CD8-positive, alpha-beta memory T cell (primary cell): ENCODE measurements at places on chromosomes 1 and 21.
A peak's percentile ranks its signal among the peaks of the same experiment; 100 is the strongest.

DNA sequence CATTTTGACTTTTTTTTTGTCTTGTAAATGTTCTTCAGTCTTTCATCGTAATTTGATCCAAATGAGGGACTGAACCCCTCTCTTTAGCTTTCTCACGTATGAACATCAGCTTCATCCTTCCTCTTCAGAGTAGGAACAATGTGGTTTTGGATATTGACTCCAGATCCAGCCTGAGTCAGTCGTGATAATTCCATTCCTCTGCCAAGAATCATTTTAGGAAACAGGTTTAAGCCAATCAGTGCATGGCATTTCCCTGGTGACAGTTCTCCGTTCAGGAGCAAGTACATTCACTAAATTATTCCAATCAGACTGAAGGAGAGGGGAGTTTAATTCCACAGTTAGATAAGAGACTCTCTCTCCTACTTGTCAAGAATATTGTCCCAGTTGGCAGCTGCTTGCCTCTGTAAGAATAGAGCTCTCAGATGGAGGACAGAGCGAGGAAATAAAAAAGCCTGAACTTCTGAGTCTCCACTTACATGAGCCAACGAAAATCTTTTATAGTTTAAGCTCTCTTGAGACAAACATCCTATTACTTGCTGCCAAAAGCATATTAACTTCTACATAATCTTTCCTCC is 18.6 kb downstream of the RHOU start:
- DNase-seq = no peak

DNA sequence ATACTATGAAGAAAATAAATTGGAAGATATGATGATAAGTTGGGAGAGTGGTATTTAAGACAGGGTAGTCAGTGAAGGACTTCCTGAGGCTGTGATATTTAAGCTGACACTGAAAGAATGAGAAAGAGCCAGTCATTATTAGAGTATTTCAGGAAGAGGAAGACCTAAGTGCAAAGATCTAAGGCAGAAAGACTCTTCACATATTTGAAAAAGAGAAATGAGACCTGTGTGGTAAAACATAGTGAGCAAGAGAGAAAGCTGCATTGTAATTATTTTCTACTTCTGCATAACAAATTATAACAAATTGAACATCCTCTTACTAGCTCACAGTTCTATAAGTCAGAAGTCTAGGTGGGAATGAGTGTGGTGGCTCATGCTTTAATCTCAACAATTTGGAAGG is 34.6 kb upstream of the DOCK7 start:
- no peak for DNase-seq

DNA sequence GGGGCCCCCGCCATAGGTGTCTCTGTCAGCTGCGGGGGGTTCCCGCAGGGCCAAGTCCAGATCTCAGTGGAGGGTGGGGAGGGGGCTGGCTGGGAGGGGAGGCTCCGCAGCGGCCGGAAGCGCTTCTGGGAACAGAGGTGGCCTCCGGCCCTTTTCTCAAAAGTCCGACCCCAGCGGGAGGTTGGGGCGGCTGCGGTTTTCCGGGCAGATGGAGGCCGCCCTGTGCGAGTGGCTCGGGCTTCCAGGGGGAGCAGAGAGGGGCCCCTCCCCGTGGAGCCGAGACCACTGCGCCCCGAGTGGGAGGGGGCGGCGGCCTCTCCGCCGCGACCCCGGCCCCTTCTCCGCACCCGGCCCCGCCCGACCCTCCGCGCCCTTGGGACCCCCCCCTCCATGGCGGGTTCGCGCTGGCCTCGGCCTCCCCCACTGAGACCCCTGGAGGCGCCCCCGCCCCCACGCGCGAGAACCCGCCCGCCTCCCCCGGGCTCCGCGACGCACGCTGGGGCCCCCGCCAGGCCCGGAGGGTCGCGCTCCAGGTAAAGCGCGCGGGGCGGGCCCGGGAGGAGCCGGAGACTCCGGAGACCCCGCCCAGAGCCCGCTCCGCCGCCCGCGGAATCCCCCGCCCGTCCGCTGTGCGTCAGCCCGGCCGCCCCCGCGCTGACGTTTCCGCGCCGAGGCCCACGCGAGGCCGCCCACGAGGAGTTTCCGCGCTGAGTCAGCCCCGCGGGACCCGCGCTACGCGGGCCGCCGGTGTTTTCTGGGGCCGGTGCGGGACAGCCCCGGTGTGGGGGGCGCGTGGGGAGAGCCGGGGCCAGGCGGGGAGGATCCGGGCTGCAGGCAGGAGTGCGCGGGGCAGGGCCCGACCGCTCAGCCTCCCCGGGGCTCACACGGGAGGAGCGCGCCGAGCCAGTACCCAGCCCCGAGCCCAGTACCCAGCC is 5.2 kb downstream of the TNFRSF18 start:
- peak; percentile 86 for DNase-seq

GRCh38 chr1:155250246-155250632 is 5.0 kb downstream of the ENTREP3 start:
- DNase-seq = peak; percentile 52

DNA sequence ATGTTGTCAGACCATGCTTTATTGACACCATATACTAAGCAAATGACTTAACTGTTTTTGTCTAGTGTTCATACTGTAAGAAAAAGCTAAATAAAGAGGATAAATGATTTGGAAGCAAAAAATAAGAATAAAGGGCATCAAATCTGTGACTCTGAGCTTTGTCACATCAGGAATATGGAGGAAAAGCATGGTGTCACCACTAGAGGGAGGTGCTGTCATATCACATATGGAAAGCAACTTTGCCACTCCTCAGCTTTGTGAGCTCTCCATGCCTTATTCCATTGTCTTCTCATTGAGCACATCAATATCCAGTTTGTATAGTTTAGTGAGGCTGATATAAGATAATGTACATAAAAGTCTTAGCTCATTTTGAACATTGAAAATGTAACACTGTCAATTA is 20.8 kb upstream of the GBP1 start:
- DNase-seq = peak; percentile 8
